ENCODE measurements at places on chromosomes 3 and 15. TPM values are rescaled to one million over a fixed set of nuclear protein-coding genes. Genes with fewer than 3 reads are reported as not detected.

- DNase-seq, result no peak
Observed at GRCh38 chr15:70324001-70324974, 226.6 kb upstream of the TLE3 start.

Gene C3orf20
- 0.11 TPM for polyA plus RNA-seq

DNA sequence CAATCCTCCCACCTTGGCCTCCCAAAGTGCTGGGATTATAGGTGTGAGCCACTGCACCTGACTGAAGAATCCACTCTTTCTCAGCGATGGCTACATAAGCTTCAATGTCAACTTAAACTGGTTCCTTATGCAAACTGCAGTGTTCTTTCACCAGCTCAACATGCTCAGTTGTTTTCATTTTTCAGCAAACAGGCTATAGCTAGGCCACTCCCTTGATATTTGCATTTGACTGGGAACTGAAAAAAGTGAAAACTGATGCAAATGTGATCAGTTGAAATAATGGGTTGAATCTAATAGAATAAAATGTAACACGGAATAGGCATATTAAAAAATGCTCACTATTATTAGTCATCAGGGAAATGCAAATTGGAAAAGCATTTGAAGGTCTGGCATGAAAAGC is 74.2 kb upstream of the GCNT3 start:
- DNase-seq, result no peak

- no peak for DNase-seq
Observed at GRCh38 chr3:54600441-54601204, 327.2 kb downstream of the LRTM1 start.
